Cardiac ventricle fibroblast (primary cell): ENCODE measurements at places on chromosomes 1 and 21. TPM values are rescaled to one million over a fixed set of nuclear protein-coding genes. Genes with fewer than 3 reads are reported as not detected.

Gene PGLYRP4
- total RNA-seq = not detected in 2 replicates

Gene CFHR5
- total RNA-seq = not detected in 2 replicates

Gene FOXD2
- 0.06 TPM in 1 of 2 replicates, not detected in the other for total RNA-seq

Gene IVL
- not detected in 2 replicates for total RNA-seq

Gene WNT3A
- not detected in 2 replicates for total RNA-seq

Gene FCRL2
- not detected in 2 replicates for total RNA-seq

Gene C1QB
- not detected in 2 replicates for total RNA-seq

Gene LCK
- not detected in 2 replicates for total RNA-seq

Gene PTAFR
- not detected in 2 replicates for total RNA-seq

Gene C8A
- total RNA-seq = not detected in 2 replicates

Gene NAV1
- 106 and 115 TPM in 2 replicates for total RNA-seq

Gene LCE3D
- total RNA-seq = not detected in 2 replicates

Gene PEA15
- total RNA-seq = 81.7 and 87.2 TPM in 2 replicates

Gene LCE7A
- not detected in 2 replicates for total RNA-seq

Gene FAM167B
- total RNA-seq = 0.44 and 0.54 TPM in 2 replicates

Gene C1orf87
- not detected in 2 replicates for total RNA-seq

Gene HIVEP3
- 1.8 and 2.0 TPM in 2 replicates for total RNA-seq

Gene TDRD5
- total RNA-seq = not detected in 2 replicates

Gene OR2L3
- total RNA-seq = not detected in 2 replicates

Gene OR10J1
- total RNA-seq = not detected in 2 replicates

Gene KCNA2
- total RNA-seq = 0.06 and 0.10 TPM in 2 replicates

Gene S100A6
- 1,170 and 1,265 TPM in 2 replicates for total RNA-seq
